ENCODE measurements at places on chromosomes 12 and 14.

DNA sequence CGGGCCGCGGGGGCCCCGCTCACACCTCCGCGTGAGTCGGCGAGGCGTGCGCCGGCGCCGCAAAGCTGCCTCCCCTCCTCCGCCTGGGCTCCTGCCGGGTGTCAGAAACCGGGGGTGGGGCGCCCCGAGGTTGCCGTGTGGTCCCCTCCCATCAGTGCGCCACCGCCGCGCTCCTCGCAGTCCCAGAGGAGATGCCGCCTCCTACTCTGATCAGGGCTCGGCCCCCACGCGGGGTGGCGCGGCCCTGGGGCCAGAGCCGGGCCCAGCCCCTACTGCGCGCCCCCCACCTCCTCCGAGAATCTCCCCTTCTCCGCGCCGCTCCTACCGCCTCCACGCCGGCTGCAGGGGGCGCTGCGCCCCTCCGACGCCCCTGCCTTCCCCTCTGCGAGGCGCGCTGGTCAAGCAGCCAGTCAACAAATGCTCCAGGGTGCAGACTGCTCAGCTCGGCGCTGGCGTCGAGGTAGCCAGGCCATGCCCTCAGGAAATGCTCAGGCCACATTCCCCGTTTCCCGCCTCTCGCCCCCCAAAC is 467 bp upstream of the JAG2 start:
- DNase-seq: no peak

- DNase-seq: no peak
These were observed 244.9 kb upstream of the DIO2 start for GRCh38 chr14:80456209-80456608.

DNA sequence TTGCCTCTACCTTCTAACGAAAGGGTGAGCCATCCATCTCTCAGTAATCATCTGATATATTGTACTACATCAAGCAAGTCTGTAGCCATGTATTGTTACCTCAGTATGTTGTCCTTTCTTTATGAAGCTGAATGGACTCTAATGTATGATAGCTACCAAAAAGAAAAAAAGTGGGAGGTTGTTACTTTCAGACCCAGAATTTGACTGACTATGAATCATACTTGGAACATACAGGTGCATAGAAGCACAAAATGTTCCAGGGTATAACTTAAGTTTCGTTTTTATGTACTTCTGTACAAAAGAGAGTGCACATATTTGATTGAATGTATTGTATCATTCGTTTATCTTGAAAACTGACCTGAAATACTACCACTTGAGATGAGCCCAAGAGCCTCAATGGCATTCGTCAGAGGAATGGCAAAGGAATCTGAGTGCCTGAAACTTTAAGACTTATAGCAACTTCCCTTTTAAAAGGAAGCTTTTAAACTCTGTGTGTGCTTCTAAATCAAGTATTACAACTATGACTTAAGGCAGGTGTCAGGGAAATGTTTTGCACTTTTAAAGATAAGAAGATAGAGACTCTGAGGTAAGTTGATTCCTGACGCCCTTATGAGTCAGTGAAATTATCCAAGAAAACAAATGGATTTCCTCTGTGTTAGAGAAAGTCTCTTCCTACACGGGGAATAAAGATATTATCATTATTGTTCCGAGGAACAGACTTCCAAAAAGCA is 951.5 kb downstream of the GALC start:
- no peak for DNase-seq

DNA sequence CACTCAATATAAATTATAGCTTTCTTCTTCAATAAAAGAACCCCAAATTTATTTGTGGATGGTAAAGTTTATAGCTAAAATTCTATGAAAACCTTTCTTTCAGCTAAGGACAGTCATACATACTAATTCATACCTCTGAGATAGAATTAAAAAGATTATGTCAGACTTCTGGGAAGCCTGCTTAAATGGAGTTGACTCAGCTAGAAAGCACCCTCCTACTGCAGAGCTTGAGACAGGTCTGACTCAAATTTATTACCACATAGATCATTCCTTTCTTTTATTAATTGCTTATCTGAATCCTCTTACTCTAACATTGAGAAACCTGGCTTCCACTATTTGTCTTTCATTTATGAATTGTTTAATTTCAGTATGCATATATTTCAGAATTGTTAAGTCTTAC is 1007.0 kb upstream of the LRFN5 start:
- DNase-seq: no peak

GRCh38 chr14:74314576-74314975 is 11.8 kb upstream of the ABCD4 start:
- no peak for DNase-seq

DNA sequence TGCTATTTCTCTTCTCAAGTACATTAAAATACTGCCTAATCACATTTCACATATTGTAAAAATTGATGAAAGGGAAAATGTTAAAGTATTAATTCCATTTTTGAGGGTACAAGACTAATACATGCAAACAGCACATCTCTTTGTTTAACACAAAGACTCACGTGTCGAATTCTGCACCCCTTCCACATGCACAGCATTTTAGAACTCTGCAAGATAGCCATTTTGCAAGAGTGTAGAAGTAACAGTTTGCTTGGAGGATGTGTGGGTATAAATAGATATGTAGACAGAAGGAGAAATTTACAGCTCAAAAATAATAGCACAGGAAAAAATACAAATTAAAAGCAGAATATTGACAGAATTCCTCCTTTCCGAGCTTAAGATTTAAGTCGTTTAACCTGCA is 2.5 kb downstream of the GRIN2B start:
- no peak for DNase-seq

GRCh38 chr14:56195704-56196103 is 77.5 kb downstream of the PELI2 start:
- DNase-seq: peak; percentile 14

DNA sequence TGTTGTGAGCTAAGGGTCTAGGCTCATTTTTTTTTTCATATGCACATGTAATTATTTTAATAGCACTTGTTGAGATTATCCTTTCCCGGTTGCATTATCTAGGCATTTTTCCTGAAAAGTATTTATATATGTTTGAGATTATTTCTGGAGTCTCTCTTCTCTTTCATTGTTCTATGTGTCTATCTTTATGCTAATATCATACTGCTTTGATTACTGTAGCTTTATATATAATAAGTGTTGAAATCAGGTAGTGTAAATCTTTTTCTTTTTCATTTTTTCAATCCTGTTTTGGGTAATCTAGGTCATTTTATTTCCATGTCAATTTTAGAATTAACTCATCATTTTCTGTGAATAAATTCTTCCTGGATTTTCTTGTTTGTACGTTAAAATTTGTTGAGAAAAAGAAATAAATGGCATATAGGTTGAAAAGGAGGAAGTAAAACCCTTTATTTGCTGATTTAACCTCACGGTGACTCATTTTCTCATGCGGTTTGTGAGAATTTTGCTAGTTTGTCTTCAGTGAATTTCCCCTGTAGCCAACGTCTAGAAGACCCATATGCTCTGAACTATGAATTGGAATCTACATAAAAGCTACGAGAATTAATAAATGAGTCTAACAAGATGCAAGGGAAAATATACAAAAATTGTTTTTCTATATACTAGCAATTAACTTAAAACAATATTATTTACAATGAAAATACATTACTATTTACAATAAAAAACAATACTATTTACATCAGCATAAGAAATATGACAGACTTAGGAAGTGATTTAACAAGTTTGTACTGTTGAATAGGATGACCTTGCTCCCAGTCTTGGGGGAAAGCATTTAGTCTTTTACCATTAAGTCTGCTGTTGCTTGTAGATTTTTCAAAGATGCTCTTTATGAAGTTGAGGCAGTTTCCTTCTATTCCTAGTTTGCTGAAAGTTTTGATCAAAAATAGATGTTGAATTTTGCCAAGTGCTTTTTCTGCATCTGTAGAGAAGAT is 105.0 kb downstream of the SNAPC1 start:
- no peak for DNase-seq

- DNase-seq: no peak
These were observed at the start of gene MDGA2 for GRCh38 chr14:47675466-47676314. MDGA2 (minus strand) TSS chr14:47675605.

- DNase-seq: no peak
These were observed 1.1 kb downstream of the KDM5A start for GRCh38 chr12:388012-388411.

- no peak for DNase-seq
These were observed 57.0 kb downstream of the SMUG1 start for GRCh38 chr12:54131641-54132280.

DNA sequence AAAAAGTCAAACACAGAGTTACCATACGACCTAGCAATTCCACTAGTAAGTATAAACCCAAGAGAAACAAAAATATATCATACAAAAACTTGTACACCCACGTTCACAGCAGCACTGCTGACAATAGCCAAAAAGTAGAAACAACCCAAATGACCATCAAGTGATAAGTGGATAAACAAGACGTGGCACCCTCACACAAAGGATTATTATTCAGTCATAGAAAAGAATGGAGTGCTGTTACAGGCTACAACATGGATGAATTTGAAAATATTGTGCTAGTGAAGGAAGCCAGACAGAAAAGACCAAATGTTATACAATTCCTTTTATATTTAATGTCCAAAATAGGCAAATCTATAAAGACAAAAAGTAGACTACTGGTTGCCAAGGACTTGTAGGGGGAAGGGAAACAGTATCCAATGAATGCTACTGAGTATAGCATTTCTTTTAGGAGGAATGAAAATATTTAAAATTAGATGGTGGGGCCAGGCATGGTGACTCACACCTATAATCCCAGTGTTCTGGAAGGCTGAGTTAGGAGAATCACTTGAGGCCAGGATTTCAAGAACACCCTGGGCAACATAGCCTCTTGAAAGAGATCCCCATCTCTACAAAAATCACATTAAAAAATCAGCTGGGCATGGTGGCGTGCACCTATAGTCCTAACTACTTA is 41.9 kb downstream of the SPTLC2 start:
- no peak for DNase-seq

DNA sequence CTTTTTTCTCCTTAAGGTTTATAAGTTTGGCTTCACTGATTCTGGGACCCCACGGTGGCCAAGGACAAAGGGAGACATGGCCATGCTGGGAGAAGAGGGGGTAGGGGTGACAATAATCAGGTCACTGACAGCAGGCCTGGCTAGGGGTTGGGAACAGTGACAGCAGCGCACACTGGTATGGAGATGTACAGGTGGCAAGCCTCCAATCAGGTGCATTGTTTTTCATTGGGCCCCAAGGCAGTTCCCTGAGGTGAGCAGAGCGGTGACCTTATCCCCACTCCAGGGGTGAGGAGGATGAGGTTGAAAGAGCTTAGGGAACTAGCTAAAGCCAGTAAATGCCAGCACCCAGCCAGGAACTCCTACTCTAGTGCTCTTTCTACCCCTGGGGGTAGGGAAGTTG is 1.4 kb downstream of the SYNDIG1L start:
- no peak for DNase-seq

DNA sequence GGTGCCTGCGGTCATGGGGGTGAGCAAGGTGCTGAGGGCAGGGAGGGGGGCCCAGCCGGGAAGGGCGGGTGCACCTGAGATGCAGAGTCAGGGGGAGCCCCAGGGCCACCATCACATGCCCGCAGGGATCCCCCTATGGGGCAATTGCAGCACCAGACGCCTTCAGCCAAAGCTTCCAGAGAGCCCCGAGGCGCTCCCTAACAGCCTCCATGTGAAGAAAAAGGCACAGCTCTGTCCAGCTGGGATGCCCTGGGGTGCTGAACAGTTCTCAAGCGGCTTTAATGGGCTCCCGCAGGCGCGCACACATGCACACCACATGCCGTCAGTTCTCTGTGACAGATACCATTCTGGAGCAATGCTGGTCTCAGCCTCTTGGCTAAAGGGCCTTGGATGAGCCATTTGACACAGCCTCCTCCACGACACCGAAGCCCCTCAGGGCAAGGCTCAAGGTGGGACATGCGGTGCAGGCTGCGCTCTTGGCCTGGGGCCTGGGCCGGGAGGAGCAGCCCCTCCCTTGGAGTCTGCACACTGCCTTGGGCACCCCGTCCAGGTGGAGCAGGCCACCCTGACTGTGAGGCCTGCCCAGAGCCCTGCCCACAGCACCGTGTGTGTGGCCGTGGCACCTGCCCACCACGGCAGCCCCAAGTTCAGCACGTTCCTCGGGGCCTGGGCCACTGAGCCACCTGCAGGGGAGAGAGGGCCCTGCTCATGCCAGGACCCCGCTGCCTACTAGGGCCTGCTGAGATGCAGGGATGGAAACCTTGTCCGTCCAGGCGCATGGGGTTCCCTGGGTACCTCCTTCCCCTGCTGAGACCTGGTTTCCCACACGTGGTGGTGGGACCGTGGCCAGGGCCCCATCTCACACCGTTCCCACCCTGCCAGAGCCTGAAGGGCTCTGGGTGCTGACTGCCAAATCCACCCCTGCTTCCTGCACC is 7.7 kb downstream of the XRCC3 start:
- DNase-seq: no peak

DNA sequence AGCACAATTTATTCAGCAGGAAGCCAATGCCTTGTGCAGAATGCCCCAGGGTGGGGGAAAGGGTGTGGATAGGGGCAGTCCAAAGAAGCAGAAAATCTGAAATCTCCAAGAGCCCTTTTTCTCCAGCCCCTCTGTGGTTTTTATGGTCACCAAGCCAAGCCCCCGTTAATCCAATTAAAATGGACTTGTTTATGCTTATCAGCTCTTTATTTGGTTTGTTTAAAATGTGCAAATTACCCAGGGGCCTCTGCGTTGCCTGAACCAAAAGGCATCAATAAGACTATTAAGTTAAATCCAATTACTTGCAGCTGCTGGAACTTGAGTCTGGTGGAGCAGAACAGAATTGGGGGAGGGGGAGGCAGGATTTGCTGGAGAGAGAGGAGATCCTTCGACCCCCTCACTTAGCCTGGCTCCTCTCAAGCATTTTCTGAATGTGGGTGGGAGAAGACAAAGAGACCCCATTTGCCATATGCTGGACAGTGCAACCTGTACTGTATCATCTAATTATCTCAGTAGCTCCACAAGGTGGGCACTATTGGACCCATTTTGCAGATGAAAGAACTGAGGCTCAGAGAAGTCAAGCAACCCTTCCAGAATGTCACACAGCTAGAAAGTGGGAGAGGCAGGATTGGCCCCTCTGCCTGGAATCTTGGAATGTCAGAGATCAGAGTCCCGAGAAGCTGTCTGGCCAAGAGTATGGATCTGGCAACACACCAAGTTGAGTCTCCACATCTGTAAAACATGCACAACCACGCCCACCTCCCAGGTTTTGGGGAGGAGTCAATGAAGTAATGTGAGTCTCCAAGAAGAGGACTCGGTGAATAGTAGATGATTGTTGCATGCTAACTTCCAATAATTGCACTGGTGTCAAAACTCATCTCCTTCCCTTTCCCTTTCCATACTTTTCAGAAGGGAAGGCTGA is 66.9 kb downstream of the CMKLR1 start:
- DNase-seq: no peak

GRCh38 chr12:52369211-52369610 is 1.9 kb upstream of the KRT85 start:
- no peak for DNase-seq

DNA sequence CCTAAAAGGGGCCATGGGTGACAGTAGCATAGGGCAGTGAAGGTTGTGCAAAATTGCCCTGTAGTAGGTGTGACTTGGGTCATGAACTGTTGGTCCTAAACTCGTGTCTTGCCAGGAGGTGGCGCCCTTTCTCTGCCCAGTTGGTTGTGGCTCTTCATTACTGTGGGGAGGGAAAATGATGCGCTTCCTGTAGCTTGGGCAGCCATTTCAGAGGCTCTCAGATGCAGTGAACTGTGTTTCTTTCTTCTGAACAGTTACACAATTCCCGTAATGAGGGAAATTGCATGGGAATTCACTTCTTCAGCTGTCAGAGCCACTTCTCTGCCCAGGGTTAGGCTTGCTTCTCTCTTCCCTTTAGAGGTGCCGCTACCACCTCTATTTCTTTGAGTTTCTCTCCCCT is 148.1 kb upstream of the NRXN3 start:
- peak; percentile 61 for DNase-seq

GRCh38 chr12:100141666-100141997 is 1.0 kb downstream of the BLTP3B start:
- no peak for DNase-seq

All from stimulated activated CD4-positive, alpha-beta T cell treated with anti-CD3 and anti-CD28 coated beads, Interleukin-15, amount 100 ng/mL, for 48 hours (primary cell).